ENCODE measurements at places on chromosomes 5 and 9. TPM values are rescaled to one million over a fixed set of nuclear protein-coding genes. Genes with fewer than 3 reads are reported as not detected.

DNA sequence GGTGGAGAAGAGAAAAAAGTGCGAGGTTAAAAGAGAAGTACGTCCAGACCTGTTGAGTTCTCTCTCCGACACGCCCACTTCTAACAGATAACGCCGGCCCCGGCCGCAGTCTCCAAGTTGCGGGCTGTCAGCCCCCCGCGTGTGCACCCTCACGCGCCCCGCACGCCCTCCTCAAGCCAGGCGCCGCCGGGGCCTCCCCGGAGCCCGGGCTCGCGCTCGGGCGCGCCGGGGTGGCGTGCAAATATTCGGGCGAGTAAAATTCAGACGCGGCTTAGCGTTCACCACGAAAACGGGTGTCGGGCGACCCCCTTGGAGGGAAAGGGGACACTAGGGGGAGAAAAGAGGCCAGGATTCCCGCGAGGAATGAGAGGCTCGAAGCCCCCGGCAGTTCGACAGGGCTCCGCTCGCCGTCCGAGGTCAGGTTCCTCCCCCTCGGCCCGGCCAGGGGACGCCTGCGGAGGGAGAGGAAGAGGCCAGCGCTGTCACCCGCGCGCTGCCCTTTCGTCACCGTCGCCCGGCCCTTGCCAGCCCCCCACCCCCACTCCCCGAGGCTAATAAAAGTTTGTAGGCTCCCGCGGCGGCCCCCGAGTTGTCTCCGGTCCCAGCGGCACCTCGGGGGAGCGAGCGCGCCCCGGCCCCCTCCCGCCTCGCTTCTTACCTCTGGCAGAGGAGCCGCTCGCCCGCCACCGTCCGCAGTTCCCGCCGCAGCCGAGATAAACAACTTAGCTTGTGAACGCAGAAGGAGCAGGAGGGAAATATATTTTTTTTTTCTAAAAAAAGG is 743 bp downstream of the NR3C1 start:
- H3K36me3 ChIP-seq: no peaks in the 10 kb centered on the region
- H3K4me1 ChIP-seq: no peaks in the 10 kb centered on the region
- peak overlapping the region; percentile 81 for H3K4me3 ChIP-seq
- peaks cover 4% of the 10 kb centered on the region for H3K27me3 ChIP-seq
- peak overlapping the region; percentile 92 for H3K27ac ChIP-seq
- peak; percentile 46 for DNase-seq

- H3K27ac ChIP-seq: no peak overlapping the region
- H3K36me3 ChIP-seq: no peaks in the 10 kb centered on the region
- H3K4me1 ChIP-seq: no peaks in the 10 kb centered on the region
- DNase-seq: no peak
Observed at GRCh38 chr9:90508940-90509339, 133.7 kb downstream of the DIRAS2 start.

Gene GAS1
- 8.2 TPM for total RNA-seq

DNA sequence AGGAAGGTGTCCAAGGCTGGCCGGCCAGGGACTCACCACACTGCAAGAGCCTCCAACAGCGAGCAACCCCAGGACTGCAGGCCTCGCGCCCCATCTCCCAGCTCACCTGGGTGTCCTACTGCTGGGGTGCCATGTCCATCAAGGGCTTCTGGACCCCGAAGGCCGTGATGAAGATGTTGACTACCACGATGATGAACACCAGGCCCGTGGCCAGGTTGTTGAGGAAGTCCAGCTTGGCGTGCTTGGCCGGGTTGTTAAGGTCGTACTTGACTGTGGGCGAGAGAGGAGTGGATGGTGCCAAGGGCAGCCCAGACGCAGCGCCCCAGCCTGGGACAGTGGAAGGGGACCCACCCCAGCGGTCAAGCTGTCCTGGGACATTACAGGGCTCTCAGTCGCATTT is 9.3 kb downstream of the NINJ1 start:
- H3K4me3 ChIP-seq: no peak overlapping the region
- DNase-seq: peak; percentile 45
- no peaks in the 10 kb centered on the region for H3K27me3 ChIP-seq

- H3K36me3 ChIP-seq: no peaks in the 10 kb centered on the region
- no peak for DNase-seq
- H3K4me1 ChIP-seq: no peaks in the 10 kb centered on the region
- H3K27me3 ChIP-seq: no peaks in the 10 kb centered on the region
- no peak overlapping the region for H3K4me3 ChIP-seq
Observed at GRCh38 chr5:78773655-78774054, 125.1 kb upstream of the LHFPL2 start.

GRCh38 chr9:101235105-101235866 is 149.5 kb downstream of the BAAT start:
- DNase-seq: no peak
- no peak overlapping the region for H3K27ac ChIP-seq
- H3K36me3 ChIP-seq: no peaks in the 10 kb centered on the region

GRCh38 chr5:158139161-158139560 is 280.2 kb upstream of the CLINT1 start:
- no peaks in the 10 kb centered on the region for H3K27me3 ChIP-seq
- H3K4me1 ChIP-seq: no peaks in the 10 kb centered on the region
- no peak overlapping the region for H3K27ac ChIP-seq
- no peak overlapping the region for H3K4me3 ChIP-seq

- H3K27ac ChIP-seq: no peak overlapping the region
- DNase-seq: no peak
- H3K27me3 ChIP-seq: no peaks in the 10 kb centered on the region
Observed at GRCh38 chr9:20376731-20377375, 245.4 kb downstream of the MLLT3 start.

Gene ORM2
- not detected for total RNA-seq

DNA sequence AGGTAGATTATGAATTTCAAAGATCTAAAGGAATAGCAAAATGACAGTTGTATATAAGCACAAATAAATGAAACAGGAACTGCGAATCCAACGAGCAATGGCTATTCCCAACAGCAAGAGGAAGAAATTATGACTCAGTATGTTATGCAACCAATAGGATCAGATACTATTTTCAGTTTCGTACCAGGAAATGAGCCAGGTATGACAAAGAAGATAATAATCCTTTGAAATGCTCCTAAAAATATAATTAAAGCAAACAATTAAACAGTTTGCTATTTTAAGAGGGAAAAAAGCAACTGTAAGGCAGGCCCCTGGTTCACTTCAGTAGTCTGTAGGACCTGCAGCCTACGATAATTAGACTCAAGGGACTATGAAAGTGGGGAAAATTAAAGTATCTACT is 58.9 kb downstream of the AUH start:
- no peak for DNase-seq
- H3K36me3 ChIP-seq: no peaks in the 10 kb centered on the region
- no peak overlapping the region for H3K4me3 ChIP-seq
- H3K4me1 ChIP-seq: no peaks in the 10 kb centered on the region

DNA sequence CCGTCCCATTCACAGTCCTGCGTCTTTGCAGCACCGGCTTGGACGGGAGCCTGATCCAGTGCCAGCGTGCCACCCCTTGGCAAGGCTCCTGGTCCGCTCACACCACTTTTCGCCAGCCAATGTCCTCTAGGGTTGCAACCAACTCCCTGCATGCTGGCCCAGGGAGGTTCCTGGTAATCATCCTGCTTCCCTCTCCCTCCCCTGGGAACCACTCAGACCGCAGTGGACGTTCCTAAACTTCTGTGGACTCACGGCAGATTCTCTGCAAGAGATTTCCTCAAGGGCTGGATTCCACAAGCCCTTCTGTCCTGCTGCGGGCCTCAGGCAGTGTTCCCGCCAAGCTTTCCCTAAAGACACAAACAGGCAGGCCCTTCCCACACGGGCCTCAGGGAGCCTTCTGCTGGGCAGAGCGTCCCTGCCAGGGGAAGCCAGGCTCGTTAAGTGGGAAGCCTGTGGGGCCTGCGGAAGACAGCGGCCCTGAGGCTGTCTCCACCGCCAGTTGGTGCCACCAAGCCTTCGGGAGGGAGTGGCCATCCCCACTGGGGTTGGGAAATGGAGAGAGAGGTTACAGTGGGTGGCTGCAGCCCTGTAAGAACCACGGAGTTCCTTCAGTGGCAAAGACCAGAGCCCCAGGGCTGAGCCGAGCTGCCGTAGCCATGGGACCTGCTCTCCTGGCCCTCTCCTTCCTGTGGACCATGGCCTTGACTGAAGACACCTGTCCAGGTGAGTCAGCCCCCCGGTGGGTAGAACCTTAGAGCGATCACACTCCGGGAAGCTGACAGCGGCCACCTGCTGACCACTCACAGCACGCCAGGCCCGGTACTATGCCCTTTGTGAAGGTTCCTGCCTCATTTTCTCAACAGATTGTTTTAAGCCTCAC is 16.4 kb upstream of the FCN2 start:
- no peak overlapping the region for H3K27ac ChIP-seq
- H3K36me3 ChIP-seq: no peaks in the 10 kb centered on the region

Gene MYOT
- 0.94 TPM for total RNA-seq

Gene CATSPER3
- total RNA-seq: 1.4 TPM

Gene F2R
- 15.3 TPM for total RNA-seq

Gene PDGFRB
- 104 TPM for total RNA-seq

- no peaks in the 10 kb centered on the region for H3K36me3 ChIP-seq
- DNase-seq: peak; percentile 38
- no peaks in the 10 kb centered on the region for H3K27me3 ChIP-seq
- no peak overlapping the region for H3K4me3 ChIP-seq
Observed at GRCh38 chr5:145981589-145982571, 45.5 kb downstream of the SH3RF2 start.

Gene TTC23L
- total RNA-seq: 1.7 TPM

Gene ANGPTL2
- 12.4 TPM for total RNA-seq

- no peak for DNase-seq
- no peak overlapping the region for H3K4me3 ChIP-seq
- no peak overlapping the region for H3K27ac ChIP-seq
- H3K4me1 ChIP-seq: peaks cover 2% of the 10 kb centered on the region
- no peaks in the 10 kb centered on the region for H3K36me3 ChIP-seq
- H3K27me3 ChIP-seq: no peaks in the 10 kb centered on the region
Observed at GRCh38 chr9:27489087-27489876, 34.8 kb upstream of the IFNK start.

DNA sequence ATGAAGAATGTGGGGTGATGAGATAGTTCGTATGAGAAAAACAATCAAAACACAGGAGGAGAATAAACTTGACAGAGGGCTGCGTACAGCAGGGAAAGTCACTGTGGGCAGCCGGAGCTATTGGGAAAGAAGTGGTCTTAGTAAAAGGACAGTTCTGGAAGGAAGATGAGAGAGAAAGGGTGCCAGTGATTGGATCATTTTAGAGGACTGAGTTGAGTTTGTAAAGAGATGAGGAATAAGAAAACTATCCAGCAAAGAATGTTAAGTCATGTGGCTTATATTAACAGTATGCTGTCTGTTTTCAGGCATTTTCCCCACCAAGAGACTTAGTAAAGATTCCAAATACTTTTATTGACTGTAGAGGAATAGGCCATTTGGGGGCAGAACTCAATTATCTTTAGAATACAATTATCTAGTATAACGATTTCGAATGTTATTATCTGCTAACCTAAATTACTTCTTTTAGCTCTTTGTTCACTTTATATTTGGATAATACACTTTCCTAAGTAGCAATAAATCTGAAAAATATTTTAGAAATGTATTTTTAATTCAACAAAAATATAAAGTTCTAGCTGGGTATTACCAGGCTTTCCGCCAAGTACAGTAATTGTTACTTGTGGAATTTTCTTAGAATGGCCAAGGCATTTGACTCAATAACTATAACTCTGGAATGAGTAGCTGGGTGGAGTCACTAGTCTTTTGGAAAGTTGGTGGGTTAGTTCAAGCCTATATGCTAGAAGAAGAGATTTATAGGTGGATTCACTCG is 15.5 kb upstream of the LOX start:
- no peak overlapping the region for H3K27ac ChIP-seq
- DNase-seq: no peak
- no peaks in the 10 kb centered on the region for H3K36me3 ChIP-seq
- H3K4me3 ChIP-seq: no peak overlapping the region
- no peaks in the 10 kb centered on the region for H3K4me1 ChIP-seq
- H3K27me3 ChIP-seq: no peaks in the 10 kb centered on the region

Gene ADAMTSL2
- 32.1 TPM for total RNA-seq

Gene GLRA1
- not detected for total RNA-seq

- no peak overlapping the region for H3K27ac ChIP-seq
- no peaks in the 10 kb centered on the region for H3K36me3 ChIP-seq
- peak; percentile 42 for DNase-seq
- H3K4me1 ChIP-seq: no peaks in the 10 kb centered on the region
- H3K27me3 ChIP-seq: peaks cover 67% of the 10 kb centered on the region
Observed at GRCh38 chr9:124017051-124017928, 5.7 kb downstream of the LHX2 start.

GRCh38 chr5:2904399-2904798 is 152.9 kb upstream of the IRX2 start:
- DNase-seq: no peak
- H3K4me1 ChIP-seq: no peaks in the 10 kb centered on the region
- H3K27ac ChIP-seq: no peak overlapping the region
- no peak overlapping the region for H3K4me3 ChIP-seq

- no peak overlapping the region for H3K4me3 ChIP-seq
- DNase-seq: no peak
- H3K36me3 ChIP-seq: no peaks in the 10 kb centered on the region
- no peak overlapping the region for H3K27ac ChIP-seq
- peaks cover 4% of the 10 kb centered on the region for H3K27me3 ChIP-seq
- H3K4me1 ChIP-seq: no peaks in the 10 kb centered on the region
Observed at GRCh38 chr9:135196474-135196873, 109.0 kb downstream of the OLFM1 start.

DNA sequence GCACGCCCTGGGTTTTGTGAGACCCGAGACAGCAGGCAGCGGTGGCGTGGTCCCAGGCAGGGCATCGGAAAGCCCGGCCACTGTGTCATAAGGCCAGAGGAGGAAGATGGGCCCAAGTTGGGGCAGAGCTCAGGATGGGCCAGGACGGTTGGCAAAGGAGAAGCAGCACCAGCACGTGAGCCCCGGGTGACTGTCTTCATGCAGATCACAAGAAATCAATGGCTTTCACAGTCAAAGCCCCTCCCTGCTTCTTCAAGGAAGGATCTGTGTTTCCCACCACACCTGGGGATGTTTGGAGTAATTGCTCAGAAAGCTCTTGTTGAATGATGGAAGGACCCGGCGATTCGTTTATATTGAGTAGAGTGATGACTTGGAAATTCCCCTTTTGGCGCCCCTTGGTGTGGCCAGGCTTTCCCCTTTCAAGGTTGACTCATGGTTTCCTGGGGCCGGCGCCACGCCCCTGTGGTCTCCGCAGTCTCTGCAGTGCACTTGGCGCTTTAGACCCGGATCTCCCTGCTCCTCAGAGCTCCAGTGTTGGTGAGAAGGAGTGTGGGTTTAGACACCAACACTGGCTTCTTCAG is 52.1 kb downstream of the IL31RA start:
- no peaks in the 10 kb centered on the region for H3K4me1 ChIP-seq
- H3K4me3 ChIP-seq: no peak overlapping the region
- H3K27me3 ChIP-seq: no peaks in the 10 kb centered on the region
- no peak overlapping the region for H3K27ac ChIP-seq

All from kidney (tissue), 22 donors.